ENCODE measurements at places on chromosomes 3 and 15.

DNA sequence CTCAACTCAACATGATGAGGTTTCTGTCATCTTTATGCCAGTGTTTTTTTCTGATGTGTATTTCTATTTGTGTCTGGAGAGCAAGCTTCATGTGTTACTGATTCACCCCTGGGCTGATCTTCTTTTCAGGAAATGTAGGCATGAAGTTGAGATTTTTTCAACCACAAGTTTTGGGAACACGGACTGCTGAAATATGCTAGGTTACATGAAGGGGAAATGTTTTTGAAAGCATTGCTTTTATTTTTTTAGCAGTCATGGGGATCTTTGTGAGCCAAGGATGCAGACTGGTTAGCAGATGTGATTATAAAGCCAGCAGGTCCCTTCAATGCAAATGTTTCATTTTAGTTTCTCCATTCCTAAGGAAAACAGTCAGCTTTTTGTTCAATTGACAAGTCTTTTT lies 219.3 kb upstream of the COL8A1 start:
- no peak for DNase-seq

DNA sequence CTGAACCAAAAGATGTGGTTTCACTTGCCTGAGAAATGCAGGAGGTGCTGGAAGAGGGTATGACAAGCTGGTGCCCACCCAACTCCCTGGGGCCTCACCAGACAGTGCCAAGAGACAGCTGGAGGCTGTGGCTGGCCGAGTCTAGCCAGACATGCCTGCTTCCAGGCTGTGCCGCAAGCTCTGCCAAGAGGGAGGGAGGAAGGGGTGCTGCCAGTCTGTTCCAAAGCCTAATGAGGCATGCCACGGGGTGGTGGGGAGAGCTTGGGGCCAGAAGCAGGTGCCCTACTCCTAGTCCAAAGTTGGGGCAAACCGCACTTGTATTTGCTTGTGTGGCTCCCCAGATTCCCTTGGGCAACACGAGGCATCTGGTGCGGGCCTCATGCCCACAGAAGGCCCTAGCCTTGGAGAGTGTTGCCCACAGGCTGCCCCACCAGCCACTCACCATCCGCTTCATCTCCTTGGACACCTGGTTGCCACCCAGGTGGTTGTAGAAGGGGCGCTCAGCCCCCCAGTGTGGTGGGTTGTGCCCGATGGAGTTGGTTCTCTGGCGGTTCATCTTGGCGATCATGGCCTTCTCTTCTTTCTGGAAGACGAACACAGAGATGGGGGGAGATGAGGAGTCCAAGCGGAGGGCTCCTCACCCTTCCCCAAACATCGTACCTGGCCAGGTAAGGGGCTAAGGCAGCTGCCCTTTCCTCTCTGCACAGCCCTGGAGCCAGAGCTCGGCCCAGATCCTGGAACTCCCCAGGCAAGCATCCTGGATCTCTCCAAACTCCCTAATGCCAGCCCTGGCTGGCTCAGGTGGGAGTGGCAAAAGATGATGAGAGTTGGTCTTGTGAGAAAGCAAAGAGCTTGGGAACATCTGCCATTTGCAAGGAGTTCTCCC lies 123.4 kb downstream of the SEC22A start:
- no peak for DNase-seq

GRCh38 chr3:195101001-195101583 lies 169.9 kb downstream of the XXYLT1 start:
- no peak for DNase-seq

GRCh38 chr3:69105320-69105719 lies 17.1 kb downstream of the LMOD3 start:
- no peak for DNase-seq

- DNase-seq, result no peak
These were observed 641 bp downstream of the TRAT1 start for GRCh38 chr3:108823227-108823626.

- DNase-seq, result no peak
These were observed 155.4 kb upstream of the GOLGA6L4 start for GRCh38 chr15:84079885-84080777.

GRCh38 chr3:39011191-39011736 lies 40.5 kb downstream of the SCN11A start:
- DNase-seq, result no peak

DNA sequence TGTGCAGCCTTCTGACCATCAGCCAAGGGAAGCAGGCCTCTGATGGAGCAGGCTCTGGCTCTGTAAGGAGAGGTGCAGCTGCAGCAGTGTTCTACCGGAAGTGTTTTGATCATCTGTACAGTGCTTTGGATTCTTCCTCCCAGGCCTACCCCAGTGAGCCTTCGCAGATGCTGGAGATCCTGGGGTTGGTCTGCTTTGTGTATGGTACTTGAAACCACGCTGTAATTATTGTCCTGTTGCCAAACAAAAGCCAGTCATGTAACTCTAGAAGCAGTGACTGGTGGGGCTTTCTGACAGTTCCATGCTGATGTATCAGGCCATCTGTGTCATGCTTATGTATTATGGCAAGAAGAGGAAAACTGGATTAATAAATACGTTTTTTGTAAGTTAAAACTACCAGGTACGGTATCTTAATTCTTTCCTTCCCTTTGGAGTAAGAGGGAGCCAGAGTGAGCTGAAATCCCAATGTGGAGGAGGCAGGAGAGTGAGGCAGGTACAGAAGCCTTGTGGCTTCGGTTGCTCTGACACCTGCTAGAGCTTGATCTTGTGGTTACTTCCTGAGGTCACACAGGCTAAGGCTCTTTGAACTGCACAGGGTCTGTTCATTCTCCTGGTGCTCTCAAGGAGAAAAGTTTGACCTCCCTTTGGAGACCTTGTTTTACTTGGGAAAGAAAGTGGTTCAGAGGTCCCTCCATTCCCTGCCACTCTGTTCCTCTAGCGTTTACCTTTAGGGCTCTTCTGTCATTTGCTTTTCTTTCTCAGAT lies 3.7 kb downstream of the TMEM42 start:
- no peak for DNase-seq

- DNase-seq, result no peak
These were observed 549 bp downstream of the C3orf18 start for GRCh38 chr3:50567011-50567385.
